ENCODE measurements at places on chromosomes 12 and 14.

- DNase-seq, result no peak
These were observed 3.2 kb downstream of the CFL2 start for GRCh38 chr14:34711169-34711568.

GRCh38 chr12:73220951-73221350 lies 948.8 kb downstream of the TRHDE start:
- no peak for DNase-seq

GRCh38 chr12:80847575-80847974 lies 90.2 kb downstream of the LIN7A start:
- DNase-seq, result no peak

DNA sequence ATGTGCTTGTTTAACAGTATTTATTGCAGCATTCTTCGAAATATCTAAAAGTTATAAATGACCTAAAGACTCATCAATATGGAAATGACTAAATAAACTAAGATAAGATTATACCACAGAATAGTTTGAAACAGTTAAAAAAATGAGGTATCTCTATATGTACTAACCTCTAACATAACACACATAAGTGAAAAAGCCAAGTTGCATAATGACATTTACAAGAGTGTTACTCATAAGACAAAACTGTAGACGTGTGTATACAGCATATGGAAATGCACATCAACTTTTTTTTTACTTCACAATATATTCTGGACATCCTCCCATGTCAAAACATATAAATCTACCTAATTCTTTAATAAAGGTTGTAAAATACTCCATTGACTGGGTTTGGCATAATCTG lies 22.8 kb downstream of the CPM start:
- no peak for DNase-seq

GRCh38 chr14:29892327-29892726 lies 35.3 kb downstream of the PRKD1 start:
- no peak for DNase-seq

GRCh38 chr14:97499790-97500481 lies 702.8 kb downstream of the VRK1 start:
- no peak for DNase-seq

GRCh38 chr14:106879241-106879640 lies 1352.9 kb downstream of the TMEM121 start:
- no peak for DNase-seq

DNA sequence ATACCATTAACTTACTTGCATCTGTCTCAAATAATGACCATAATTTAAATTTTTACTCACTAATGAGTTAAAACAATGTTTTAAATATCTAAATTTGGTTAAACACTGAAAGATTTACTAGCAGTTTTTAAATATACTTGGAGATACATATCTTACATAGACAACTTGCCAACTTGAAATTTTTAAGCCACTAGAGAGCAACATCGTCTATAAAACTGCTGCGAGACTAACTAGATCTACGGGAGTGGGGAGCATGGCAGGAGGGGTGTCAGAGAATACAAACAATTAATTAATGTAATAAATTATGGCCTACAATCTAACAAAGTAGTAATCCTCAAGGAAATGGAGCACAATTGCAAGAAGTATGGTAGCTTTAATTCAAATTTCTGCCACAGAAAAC lies 120.4 kb downstream of the LRRIQ1 start:
- DNase-seq, result no peak

DNA sequence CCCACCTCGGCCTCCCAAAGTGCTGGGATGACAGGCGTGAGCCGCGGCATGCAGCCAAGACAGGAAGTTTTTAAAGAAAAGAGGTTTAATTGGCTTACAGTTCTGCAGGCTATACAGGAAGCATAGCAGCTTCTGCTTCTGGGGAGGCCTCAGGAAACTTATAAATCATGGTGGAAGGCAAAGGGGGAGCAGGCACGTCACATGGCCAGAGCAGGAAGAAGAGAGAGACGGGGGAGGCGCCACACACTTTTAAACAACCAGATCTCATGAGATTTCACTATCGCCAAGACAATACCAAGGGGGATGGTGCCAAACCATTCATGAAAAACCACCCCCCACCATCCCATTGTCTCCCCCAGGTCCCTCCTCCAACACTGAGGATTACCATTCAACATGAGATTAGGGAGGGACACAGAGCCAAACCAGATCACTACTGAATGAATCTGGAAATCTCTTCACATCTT lies 14.1 kb downstream of the CCDC63 start:
- no peak for DNase-seq

GRCh38 chr12:108805136-108805535 lies 52.2 kb downstream of the SSH1 start:
- DNase-seq, result no peak

GRCh38 chr12:131438881-131439280 lies 272.0 kb upstream of the SFSWAP start:
- DNase-seq, result no peak

DNA sequence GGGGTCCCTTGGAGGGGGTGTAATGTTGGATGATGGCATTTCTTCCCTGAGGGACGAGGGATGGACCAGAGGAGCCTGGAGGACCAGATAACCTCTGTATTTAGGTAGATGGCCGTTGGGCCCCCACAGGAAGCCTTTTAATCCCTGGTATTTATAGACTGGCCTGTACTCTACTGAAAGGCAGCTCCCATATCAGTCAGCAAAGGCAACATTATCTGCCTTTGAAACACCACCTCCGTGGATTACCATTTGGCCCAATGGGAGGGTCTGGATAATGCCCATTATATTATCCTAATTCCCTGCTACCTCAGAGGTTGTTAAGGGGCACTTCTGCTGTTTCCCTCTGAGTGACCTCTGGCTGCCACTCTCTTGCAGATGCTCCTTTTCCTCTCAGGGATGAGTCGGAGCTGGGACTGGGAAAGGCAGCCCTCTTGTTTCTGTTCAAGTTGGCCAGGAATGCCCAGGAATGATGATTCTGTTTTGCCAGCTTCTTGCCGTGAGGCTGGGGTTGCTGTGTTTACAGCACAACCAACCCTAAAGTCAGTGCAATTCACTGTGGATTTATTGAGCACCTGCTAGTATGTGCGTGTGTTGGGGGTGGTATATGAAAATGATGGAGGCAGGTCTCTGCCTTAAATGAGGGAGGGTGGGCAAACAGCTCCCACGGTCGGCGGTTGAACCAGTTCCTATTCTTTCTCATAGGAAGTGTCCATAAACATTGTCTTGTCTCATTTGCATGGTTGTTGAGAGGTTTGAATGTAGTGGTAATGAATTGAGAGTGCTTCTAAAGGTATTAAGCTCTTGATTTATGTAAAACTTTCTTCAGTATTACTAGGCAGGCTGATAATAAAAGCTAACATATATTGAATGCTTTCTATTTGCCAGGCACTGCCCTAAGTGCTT lies 18.1 kb downstream of the SUSD6 start:
- no peak for DNase-seq

- DNase-seq, result no peak
These were observed 96.3 kb upstream of the EEA1 start for GRCh38 chr12:93025145-93026103.

GRCh38 chr14:39880106-39880695 lies 448.0 kb upstream of the FBXO33 start:
- DNase-seq, result no peak

DNA sequence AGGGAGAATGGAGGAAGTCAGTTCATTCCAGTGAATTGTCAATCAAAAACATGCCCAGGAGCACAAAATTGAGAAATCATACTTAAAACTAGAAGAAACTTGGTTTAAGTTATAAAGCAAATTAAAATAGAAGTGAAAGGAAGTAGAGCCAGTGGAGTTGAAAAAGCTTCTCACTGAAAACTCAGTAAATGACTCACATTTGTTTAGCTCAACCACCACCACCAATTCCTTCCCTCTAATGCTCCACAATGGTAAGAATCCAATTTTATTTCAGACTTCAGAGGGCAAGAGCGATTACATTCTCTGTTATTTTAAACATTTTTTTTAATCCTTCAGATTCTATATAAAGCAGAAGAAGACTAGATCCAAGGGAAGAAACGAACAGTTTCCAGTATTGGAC lies 19.4 kb downstream of the UTP20 start:
- no peak for DNase-seq

DNA sequence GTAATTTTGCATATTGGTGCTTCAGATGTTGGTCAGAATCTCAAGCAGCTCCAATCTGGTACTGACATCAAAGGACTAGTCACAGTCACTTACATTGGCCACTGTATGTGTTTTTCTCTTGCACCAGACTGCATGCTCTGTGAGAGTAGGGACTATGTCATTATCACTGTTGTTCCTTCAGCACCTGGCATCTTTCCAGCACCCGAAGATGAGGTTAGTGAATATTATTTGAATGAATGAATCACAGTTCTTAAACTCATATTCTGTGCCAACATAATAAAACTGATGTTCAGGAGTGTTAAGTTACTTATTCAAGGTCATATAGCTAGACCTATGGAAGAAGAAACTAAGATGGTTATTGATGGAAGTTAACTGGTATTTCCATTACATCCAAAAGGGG lies 204.5 kb upstream of the TBX3 start:
- DNase-seq, result no peak

DNA sequence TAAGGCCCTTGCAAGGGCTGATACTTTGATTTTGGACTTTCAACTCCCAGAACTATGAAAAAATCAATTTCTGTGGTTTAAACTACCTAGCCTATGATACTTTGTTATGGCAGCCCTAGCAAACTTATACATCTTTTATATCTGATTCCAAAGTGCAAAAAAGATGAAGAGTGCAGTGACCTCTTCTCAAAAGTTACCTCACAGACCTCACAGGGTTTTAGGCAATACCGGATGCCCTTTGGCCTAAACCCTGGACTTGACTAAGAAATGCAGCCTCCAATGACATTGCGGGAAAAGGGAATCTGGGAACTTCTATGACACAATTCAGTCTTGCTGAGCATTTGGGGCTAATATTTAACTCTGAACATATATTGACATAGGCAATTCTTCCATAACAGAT lies 63.3 kb downstream of the IGF1 start:
- no peak for DNase-seq

GRCh38 chr12:63823040-63823439 lies 21.5 kb upstream of the SRGAP1 start:
- no peak for DNase-seq

DNA sequence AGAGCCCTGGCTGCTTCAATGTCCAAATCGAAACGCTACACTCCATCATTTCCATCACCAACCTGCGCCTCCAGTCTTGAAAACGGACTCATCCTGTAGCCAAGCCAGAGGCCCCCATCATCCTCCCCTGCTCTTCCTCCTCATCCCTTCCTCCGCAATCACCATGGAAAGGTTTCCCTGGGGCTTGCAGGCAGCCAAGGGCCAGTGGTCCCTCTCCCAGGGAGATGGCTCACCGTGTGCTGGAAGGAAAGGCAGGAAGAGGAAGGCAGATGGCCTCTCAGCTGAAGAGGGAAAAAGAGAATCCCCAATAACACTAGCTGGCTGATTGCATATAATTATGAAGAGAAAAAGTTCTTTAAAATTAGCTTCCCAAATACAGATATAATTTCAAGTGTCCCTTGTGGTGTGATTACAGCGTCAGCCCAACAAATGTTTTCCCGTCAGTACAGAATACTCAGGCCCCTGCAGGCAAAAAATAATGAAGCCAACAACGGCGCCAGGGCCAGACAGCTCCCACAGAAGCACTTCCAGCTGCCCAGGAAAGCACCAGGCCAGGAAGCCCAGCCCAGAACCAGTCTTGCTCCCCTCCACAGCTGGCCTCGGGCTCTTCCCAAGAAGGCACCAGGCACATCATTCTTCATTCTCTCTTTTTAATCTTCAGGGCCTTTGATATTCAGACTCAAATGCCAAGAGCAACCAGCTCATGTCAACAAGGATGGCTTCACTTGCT lies 24.7 kb downstream of the ITPK1 start:
- DNase-seq, result no peak

DNA sequence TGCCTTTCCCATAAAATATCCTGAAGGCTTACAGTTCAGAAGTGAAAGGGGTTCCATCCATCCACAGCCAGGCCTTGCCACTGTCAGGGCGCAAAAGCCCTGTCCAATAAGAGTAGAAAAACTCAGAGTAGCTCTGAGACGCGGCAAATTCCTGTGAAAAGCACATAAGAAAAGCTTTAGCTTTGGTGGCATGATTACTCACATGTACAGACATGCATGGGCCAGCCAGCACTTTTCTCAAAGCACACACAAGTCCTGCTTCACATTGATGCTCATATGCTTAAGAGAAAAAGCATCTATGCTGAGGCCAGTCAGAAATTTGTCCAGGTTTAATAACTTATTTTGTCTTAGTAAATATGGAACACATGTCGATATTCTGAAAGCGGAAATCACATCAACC lies 25.5 kb downstream of the CLEC1A start:
- DNase-seq, result no peak

DNA sequence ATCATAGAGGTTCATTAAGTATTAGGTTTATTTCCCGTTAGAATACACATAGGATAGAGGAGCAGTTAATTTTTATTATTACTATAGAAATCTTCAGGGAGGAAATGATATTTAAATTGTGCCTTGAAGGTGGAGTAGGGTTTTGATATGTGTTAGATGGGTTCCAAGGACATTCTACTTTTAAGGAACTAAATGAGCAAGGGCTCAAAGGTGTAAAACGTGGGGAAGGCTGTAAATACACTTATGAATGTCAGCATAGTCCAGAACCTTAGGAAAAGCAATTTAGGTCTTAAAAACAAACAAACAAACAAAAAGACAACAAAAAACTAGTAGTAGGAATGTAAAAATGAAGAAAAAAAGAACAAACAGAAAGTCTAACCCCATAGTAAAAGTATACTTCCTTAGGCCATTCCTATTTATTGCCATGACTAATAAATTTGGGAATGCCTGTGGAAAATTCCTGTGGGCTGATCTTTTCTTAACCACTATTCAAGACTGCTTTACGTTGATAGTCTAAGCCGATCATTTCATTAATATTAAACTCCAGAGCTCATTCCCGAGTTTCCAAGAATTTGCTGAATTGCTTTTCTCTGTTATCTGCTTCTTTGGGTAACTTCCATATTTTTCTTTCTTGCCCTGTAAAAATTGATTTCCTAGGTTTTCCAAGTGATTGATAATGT lies 180.3 kb downstream of the RAD51B start:
- no peak for DNase-seq

DNA sequence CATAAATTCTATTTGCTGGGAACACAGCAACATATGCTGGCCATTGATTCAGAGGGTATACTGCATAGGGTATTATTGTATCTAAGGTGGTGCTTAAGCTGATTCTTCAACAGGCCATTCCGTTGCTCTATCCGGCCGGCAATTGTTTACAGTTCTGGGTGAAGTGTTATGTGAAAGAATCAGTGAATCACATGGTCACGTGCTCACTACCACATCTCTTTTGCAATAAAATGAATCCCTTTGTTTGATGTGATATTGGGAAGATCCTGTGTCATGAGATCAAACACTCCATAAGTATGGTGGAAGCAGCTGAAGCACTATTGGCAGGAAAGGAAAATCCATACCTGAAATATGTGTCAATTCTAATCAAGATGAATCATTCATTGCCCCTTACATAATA lies 7.6 kb upstream of the USP15 start:
- DNase-seq, result no peak

DNA sequence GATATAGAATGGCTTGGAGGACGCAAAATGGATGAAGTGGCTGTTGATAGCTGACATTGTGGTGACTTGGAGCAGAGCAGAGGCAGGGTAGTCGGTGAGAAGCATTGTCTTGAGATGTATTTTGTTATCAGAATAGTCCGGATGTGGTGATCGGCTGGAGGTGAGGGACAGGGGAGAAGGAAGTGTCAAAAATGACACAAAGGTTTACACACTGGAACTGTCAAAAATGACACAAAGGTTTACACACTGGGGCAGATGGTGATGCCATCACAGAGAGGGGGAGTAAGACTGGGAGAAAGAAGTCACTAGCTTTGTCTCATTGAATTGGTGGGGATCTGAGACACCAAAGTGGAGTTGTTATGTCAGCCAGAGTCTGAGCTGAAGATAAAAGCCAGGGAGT lies 30.1 kb downstream of the CDKL1 start:
- no peak for DNase-seq

- no peak for DNase-seq
These were observed 462.2 kb downstream of the DIO2 start for GRCh38 chr14:79749065-79749464.

All from occipital lobe (tissue), 3 donors.